Activated T-helper 17 cell treated with anti-CD3 and anti-CD28 coated beads, Interleukin-2, amount 50 U/mL, for 72 hours (primary cell): ENCODE measurements at places on chromosomes 16 and 17. TPM values are rescaled to one million over a fixed set of nuclear protein-coding genes. Genes with fewer than 3 reads are reported as not detected.

Gene CDRT15
- total RNA-seq: not detected

DNA sequence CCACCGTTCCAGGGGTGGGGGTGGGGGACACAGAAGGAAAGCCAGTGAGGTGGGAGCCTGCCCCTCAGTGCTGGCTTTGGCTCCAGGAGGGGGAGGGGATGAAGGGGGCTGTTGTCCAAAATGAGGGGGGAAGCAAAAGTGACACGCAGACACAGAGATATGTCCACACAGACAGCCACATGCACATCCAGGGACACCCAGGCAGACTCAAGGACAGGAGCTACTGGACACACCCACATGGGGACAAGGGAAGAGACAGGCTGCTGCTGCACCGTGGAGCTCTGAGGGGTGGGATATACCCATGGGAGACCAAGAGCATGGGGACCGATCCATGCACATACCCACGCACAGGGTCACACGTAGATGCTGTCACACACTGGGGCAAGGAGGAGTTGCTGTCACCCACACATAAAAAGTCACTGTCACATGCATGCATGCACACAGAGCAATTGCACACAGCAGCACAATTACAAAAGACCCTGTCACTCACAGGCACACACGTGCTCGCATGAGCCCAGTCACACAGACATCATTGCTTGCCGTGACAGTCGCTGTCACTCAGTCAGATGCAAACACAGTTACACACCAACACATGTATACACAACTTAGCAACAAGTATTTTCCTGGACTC lies 1.3 kb downstream of the THRA start:
- ATAC-seq: no peak

DNA sequence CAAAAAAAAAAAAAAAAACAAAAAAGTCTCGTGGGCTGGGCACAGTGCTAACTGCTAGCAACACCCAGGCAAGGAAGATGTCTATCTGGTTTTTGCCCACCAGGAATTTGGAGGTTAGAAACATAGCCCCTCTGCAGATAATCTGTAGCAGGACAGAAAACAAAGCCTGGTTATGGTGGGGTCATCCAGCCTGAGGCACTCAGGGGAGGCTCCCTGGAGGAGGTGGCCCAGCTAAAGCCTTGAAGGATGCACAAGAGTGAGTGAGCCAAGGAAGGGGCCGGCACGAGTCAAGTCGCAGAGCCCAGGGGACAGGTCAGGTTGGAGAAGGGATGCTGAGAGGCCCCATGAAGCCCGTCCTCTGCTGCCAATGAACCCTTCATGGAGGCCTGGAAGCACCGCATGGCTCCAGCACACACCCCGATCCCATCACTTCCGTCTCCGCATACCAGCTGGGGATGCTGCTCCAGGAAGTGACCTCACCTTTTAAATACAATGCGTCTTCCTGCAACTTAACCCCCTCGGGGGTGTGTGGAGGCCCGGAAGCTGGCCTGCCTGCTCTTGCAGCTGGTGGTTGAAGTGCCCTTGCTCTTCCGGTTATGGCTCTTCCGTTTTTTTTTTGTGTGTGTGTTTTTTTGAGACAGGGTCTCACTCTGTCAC lies 86.5 kb downstream of the ENGASE start:
- ATAC-seq: peak; percentile 55

Gene SLFN13
- 58.6 TPM for total RNA-seq

Gene KRT13
- total RNA-seq: not detected

DNA sequence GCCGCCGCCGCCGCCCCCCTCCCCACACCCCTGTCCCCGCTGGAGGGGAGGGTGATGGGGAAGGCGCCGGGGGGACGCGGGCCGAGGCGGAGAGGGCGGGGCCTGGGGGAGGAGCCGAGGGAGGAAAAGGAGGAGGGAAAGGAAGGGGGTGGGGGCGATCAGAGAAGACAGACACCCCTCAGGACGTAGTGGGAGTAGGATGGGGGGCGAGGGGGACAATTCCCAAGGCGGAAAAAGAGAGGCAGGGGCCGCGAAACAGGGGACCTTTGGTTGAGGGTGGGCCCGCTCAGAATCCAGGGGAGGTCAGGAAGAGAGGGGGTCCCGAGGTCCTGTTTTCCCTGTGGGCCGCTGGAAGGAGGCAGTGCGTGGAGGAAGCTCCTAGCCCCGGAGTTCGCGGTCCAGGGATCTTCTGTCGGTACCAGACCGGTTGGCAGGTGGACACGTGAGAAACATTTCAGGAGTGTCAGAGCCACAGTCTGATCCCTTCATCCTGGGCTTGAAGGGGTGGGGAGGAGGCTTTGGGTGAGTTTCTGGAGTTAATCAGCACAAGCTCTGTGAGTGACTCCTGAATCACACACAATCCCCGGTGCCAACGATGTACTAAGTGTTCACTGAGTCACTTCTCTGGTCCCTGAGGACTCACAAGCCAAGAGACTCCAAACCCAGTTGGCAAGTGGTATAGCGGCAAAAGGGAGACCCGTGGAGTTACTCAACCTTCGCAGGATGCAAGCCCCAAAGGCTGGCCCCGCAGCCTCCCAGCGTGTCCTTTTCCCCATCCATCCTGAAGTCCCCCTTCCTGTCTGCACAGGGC lies at the start of gene XYLT1:
Gene XYLT1 (minus strand): TSS at position 53 of the 811 bp plus-strand sequence. CDS start 164 bp downstream, outside the sequence.
- ATAC-seq: peak; percentile 81

Gene CD300A
- total RNA-seq: 3.0 TPM

GRCh38 chr17:76687298-76688164 lies 23.2 kb downstream of the MXRA7 start:
- no peak for ATAC-seq

- no peak for ATAC-seq
Observed at GRCh38 chr17:9767432-9767991, 23.9 kb downstream of the DHRS7C start.

- ATAC-seq: no peak
Observed at GRCh38 chr16:1906846-1907165, 11.4 kb downstream of the HS3ST6 start.

GRCh38 chr16:2808181-2808580 lies 8.9 kb upstream of the PRSS21 start:
- ATAC-seq: no peak

Gene CORO1A
- total RNA-seq: 1,196 TPM

DNA sequence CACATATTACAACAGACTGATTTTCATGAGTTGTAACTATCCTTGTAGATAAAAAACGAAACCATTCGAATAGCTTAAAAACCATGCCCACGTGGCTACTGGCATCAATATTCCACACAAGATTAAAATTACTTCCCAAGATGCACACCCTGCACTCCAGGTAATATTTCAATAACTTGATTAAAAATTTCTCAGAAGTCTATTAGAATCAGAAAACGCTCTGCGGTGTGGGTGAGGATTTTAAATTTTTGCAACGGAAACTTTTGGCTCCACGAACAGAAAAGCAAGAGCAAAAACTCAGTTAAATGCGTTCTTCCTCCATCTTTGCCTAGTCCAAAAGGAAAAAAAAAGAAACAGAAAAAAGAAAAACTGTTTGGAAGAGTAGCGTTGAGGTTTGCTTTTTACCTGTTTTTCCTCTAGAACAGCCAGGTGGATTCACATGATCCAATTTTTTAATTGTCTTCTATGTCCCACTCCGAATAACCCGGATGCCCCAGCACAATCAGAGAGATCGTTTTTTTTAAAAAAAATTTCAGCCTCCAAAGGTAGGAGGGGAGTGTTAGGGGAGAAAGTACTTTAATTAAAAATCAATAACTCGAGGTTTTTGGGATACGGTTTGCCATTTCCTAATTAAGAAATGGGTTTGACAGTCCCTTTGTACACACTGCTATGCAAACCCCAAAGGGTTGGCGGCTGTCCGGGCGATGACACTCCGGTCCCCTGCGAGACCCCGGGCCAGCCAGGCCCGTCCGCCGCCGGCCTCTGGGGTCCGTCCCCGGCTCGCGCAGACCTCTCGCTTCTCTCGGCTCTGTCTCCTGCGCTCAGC lies 708 bp upstream of the NFAT5 start:
- ATAC-seq: peak; percentile 7

DNA sequence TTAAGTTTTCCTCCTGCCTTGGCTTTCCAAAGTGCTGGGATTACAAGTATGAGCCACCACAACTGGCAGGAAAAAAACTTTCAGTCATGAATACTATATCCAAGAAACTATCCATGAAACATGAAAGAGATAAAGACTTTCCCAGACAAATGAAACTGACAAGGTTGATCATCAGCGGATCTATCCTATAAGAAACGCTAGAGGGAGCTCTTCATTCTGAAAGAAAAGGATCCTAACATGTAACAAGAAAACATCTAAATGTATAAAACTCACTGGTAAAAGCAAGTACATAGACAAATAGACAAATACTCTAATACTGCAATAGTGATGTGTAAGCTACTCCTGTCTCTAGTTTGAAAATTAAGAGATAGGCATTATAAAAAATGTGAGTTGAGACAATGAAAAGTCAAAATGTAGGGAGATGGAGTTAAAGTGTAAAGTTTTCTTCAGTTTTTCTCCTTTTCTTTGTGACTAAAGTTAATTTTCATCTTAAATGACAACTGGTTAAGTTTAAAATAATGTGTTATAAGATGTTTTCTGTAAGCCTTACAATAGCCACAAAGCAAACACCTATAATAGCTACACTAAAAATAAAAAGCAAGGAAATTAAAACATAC lies 79.6 kb upstream of the TEKT1 start:
- ATAC-seq: no peak

Gene FBXL16
- 23.6 TPM for total RNA-seq

Gene SPNS3
- 5.8 TPM for total RNA-seq

DNA sequence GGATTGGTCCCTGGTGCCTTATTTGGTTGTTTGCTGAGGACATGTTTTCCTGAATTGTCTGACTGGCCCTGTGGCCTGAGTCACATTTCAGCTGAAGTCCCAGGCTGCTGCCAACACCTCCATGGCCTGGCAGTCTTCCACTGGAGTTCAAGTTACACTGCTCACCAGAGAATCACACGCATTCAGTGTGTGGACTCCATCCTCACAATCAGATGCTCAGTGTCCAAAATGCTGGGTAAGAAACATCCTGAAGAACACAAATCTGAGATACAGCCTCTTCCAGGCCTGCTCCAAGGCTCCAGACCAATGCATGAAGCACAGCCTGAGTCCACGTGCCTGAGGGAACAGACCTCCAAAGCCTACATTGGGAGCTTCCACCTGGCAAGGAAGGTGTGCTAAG lies 19.2 kb downstream of the CD300LB start:
- ATAC-seq: no peak

DNA sequence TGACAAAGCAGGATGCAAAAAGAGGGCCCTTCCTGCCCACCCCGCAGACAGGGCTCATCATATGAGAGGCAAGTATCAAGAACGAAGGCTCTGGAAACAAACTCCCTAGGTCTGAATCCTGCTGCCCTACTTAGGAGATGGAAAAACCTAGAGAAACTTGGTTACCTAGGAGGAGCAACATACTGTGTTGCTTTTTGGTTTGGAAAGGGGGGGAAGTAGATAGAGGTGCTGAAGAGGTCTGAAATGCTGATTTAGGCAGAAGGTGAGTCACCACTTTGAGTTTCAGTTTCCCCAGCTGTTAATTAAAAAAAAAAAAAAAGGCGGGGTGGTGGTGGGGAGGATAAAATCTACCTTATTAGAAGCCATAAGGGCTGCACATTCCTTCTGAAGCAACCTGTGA lies 1.5 kb downstream of the N4BP1 start:
- peak; percentile 22 for ATAC-seq

DNA sequence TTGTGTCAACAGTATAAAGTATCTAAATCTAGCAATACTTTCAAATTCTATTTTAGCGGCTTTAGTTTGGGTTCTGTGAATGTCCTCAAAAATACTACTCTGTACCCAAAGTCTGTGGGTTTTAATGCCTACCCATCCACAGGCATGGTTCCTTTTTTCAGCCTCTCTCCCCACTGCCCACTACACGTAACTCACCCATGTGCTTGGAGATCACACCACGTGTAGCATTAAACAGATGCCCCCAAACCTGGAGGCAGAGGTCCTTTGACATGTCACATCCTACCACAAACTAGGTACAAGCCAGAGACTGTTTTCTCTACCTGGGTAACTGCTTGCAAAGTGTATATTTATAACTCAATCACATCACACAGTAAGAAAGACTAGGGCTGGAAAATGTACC lies 5.4 kb downstream of the DYNC1LI2 start:
- no peak for ATAC-seq
